ENCODE measurements at places on chromosomes 4 and X. TPM values are rescaled to one million over a fixed set of nuclear protein-coding genes. Genes with fewer than 3 reads are reported as not detected.

Gene PCDH19
- total RNA-seq = not detected

Gene OTUD6A
- total RNA-seq = not detected

Gene GLRA2
- total RNA-seq = not detected

Gene CSAG3
- not detected for total RNA-seq

Gene CCDC160
- total RNA-seq = not detected

Gene PITX2
- not detected for total RNA-seq

Gene CASP3
- total RNA-seq = 30.2 TPM

Gene DTHD1
- total RNA-seq = 67.0 TPM

Gene PPP1R2C
- total RNA-seq = not detected

Gene CXCL11
- total RNA-seq = not detected

Gene EVC2
- total RNA-seq = 1.5 TPM

Gene VEGFC
- total RNA-seq = not detected

Gene KIAA1210
- not detected for total RNA-seq

Gene LONRF3
- 21.2 TPM for total RNA-seq

Gene MEPE
- total RNA-seq = not detected

Gene CPLX1
- total RNA-seq = not detected

Gene DDX53
- not detected for total RNA-seq

Gene DRP2
- not detected for total RNA-seq

Gene ZCCHC12
- not detected for total RNA-seq

Gene EFHC2
- total RNA-seq = 5.7 TPM

Gene GUCY1B1
- 2.1 TPM for total RNA-seq

Gene RNF212
- total RNA-seq = 2.0 TPM

Gene WAS
- total RNA-seq = 136 TPM

Gene BTC
- not detected for total RNA-seq

Gene SEPSECS
- 18.5 TPM for total RNA-seq

Gene PYURF
- 35.5 TPM for total RNA-seq

Gene KLF8
- total RNA-seq = 6.7 TPM

Gene CT45A10
- not detected for total RNA-seq

Gene HSFX3
- total RNA-seq = not detected

Gene SOX3
- total RNA-seq = not detected

Gene SLC10A6
- total RNA-seq = not detected

Gene NCBP2L
- not detected for total RNA-seq

Gene MAP7D2
- not detected for total RNA-seq

Gene FGF2
- total RNA-seq = not detected

Gene MYL5
- total RNA-seq = 23.4 TPM

Gene GAGE12E
- total RNA-seq = not detected

Gene SSX1
- not detected for total RNA-seq

Gene USP17L30
- total RNA-seq = not detected

Gene PRSS12
- total RNA-seq = not detected

Gene MAML3
- 5.6 TPM for total RNA-seq

Gene KIT
- 2.0 TPM for total RNA-seq

Gene SPANXA2
- not detected for total RNA-seq

Gene ZNF157
- 0.61 TPM for total RNA-seq

Gene CNOT6L
- total RNA-seq = 193 TPM
